ENCODE measurements at places on chromosomes 11 and 22.
A peak's percentile ranks its signal among the peaks of the same experiment; 100 is the strongest.

- no peaks in the 10 kb centered on the region for H3K27me3 ChIP-seq
- H3K36me3 ChIP-seq = no peaks in the 10 kb centered on the region
- no peak overlapping the region for H3K27ac ChIP-seq
- no peaks in the 10 kb centered on the region for H3K4me1 ChIP-seq
Measured at GRCh38 chr11:36015799-36016198, 71.9 kb downstream of the LDLRAD3 start.

DNA sequence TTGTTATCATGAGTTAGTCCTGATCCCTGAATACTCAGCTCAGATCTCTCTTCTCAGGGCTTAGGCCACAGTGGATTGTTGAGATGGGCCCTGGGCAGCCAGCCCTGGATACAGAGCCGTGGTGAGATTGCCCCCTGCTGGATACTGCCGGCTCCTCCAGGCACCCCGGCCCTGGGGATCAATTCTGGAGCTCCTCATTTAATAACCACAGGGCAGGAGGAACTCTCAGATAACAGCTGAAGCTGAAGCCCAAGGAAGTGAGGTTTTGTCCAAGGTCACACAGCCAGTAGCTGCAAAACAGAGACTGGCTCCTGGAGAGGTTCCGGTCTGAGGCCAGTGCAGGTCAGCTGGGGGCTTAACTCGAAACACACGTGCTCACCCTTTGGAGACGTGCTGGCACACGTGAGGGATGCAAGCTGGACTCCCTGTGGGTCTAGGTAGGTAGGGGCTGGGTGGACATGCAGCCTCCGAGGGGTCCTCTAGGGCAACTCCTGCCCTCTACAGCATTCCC, 16.0 kb downstream of the USH1C start:
- H3K4me3 ChIP-seq = no peak overlapping the region
- DNase-seq = peak; percentile 48
- no peaks in the 10 kb centered on the region for H3K27me3 ChIP-seq
- no peaks in the 10 kb centered on the region for H3K4me1 ChIP-seq
- H3K36me3 ChIP-seq = no peaks in the 10 kb centered on the region
- H3K27ac ChIP-seq = no peak overlapping the region

- no peak overlapping the region for H3K27ac ChIP-seq
- no peak for DNase-seq
- no peaks in the 10 kb centered on the region for H3K36me3 ChIP-seq
- H3K4me3 ChIP-seq = no peak overlapping the region
Measured at GRCh38 chr11:134333946-134334345, 2.2 kb downstream of the GLB1L2 start.

DNA sequence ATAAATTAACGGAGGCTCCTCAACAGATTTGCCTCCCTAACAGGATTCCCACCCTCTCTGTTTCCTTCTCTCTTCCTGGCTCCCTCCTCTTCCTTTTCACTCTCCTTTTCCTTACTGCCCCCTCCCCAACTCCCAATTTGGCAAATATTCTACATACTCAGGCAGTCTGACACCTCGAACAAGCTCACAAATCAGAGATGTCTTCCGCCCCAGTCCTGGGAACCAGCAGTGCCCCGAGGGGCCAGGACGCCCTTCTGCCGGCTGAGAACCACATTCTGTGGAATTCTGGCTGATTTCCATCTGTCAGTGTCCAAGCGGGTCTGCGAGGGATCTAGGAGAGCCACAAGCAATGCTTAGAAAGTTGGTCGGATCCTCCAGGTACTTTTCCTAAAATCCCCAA, 94.0 kb downstream of the NTM start:
- H3K27me3 ChIP-seq = no peaks in the 10 kb centered on the region
- H3K4me1 ChIP-seq = no peaks in the 10 kb centered on the region
- H3K4me3 ChIP-seq = no peak overlapping the region
- H3K27ac ChIP-seq = no peak overlapping the region

All from colonic mucosa (tissue), 4 donors.